Muscle of leg (tissue), 16 donors: ENCODE measurements at places on chromosomes 4 and X. TPM values are rescaled to one million over a fixed set of nuclear protein-coding genes. Genes with fewer than 3 reads are reported as not detected.

GRCh38 chr4:10259976-10260375 is 143.4 kb upstream of the WDR1 start:
- DNase-seq: no peak

DNA sequence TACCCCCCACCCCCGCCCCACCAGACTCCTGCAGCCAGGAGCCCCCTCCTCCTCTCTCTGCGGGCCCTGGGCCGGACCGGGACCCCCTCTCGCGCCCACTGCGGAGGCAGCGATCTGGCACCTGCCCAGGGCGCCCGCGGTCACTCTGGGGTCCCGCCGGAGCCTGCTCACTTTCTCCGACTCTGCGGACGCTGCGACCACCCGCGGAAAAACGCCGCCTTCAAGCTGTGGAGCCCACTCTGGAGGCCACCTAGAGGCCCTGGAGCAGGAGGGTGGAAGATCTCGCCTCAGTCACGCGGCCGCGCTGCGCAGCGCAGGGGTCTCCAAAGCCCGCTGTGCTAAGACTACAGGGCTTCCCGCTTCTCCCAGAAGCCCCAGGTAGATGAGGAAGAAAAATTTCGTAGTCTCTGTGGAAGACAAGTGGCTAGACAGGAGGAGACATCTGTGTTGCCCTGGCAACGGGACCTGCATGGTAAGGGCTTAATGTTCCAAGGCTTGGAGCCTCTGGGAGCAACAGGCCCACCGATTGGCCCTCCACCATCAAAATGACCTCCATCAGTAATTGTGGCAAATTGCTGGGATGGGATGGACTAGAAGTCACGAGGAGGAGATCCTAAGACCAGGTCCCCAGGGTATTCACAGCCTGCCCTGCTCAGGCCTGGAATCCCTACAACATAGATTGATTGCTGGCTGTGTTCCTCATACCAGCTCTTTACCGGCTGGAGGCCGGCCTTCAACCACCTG is at the start of gene PNMA6F:
Gene PNMA6F, minus strand, starts transcription at position 387 of the 744 bp plus-strand sequence. CDS start 1,093 bp downstream, outside the sequence.
- DNase-seq: no peak

DNA sequence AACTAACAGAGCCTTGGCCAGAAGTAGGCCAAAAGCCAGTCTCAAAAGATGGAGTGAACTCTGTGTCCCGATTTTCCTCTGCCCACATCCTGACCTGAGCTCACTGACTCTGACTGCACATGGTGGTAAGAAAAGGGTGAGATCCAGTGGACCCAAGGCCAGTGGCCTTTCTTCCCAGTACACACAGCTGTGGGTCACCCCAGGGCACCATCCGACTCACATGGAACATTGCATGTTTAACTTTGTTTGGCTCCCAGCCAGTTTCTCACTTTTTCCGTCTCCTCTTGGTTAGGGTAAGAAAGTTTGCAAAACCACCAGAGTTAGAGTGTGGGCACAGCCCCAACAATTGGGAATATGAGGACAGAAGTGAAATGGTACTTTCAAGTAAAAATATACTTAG is 69.8 kb downstream of the GAB1 start:
- DNase-seq: peak; percentile 73

DNA sequence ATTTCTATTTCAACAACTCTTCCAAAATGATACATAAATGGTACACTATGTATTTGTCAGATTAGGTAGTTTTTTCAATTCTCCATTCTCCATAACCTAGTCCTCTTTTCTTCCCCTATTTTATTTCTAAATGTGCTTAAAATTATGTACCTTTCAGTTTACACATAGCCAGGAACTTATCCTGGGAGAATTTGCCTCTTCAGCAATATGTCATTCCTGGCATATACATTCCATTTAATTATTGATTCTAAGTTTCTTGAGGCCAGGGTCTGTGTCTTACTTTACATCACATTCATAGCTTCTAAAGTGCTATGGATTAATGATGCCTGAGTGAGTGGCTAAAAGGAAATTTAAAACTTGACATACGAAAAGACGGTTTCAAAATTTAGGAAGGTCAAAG is 199.8 kb downstream of the PDGFRA start:
- no peak for DNase-seq

DNA sequence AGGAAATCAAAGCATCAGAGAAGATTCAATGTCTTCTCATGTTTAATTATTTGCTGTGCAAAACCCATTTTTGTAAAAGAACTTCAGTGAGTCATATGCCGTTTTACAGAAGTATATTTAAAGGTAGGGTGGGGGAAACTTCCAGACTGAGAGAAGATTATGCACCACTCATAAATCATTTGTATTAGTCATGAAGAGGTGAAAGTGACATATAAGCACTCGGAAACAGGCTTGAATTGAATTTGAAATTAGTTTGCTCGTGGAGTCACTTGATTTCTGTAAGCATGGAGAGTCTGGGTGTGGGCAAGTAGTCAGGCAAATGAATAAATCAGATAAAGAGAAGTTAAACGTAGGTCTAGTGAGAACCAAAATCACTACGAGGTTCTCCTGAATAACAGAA is 335.1 kb downstream of the ANK2 start:
- no peak for DNase-seq

DNA sequence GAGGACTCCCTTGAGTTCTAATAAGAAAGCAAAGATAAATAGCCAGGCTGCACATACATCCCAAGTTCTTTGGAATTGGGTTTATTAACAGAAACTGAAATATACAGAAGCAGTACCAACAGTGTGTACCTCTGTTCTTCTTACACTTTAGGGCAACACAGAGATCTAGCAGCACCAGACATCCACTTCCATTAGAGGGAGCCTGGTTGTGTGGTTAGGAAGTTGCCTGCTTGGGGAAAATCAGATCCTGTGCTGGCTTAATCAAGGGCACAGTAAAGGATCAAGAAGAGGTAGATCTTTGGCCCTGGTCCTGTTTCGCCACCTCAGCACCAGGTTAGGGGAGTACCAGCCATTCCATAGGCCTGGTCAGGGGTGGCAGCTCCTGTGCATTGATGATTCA is 231.1 kb upstream of the ARHGAP24 start:
- DNase-seq: no peak

GRCh38 chr4:169628579-169628978 is 8.2 kb downstream of the CLCN3 start:
- DNase-seq: no peak

NWD2 gene
- 0.04 TPM for polyA plus RNA-seq
